Kidney (tissue), 22 donors: ENCODE measurements at places on chromosomes 6 and 20. TPM values are rescaled to one million over a fixed set of nuclear protein-coding genes. Genes with fewer than 3 reads are reported as not detected.

The AIF1 gene
- 44.1 TPM for total RNA-seq

The HRH3 gene
- not detected for total RNA-seq

The ADGRG6 gene
- total RNA-seq = 32.8 TPM

The RFX6 gene
- not detected for total RNA-seq

The BPIFB6 gene
- not detected for total RNA-seq

The C2 gene
- 38.7 TPM for total RNA-seq

- peak; percentile 59 for DNase-seq
Observed at GRCh38 chr6:42911171-42912021, 4.5 kb upstream of the PTCRA start.

DNA sequence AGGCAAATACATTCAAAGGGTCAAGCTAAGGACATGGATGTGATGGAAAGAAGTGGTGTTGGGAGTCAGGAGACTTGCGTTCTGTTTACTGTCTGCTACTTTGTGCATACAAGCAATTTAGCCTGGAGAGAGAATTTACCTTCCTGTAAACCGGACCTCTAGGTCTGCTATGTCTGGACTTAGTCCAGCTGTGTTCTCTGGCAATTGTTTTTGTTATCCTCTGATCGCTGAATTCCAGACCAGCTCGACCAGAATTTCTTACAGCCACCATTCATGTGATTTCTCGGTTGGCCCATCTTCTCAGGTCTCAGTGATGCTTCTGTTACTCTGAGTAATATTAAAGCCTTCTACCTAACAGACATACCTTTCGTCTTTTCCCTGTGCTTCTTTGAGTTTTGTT is 75.2 kb downstream of the LRRC1 start:
- DNase-seq = no peak

DNA sequence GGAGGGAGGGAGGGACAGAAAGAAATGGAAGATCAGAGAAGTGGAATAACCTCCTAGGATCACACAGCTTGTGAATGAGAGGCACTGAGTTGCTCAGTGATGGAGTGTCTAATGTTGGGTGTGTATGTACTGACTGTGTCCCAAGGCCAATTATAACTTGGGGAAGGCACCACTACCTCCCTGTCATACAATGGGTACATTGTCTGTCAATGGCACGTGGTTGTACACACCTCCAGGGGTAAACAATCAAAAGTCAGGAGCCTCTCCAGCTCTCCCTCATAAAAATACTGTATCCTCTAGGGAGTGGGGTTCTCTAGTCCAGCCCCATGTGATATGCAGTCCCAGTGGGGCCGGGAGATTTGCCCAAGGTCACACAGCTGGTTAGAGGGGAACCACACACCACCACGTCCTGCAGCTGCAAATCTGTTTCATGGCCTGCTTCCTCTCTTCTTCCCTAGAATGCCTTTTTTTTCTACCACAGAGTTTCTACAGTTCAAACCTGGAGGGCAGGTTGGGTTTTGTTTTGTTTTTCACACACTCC is 112.5 kb downstream of the SNX5 start:
- DNase-seq = no peak

- no peak for DNase-seq
Observed at GRCh38 chr20:5073660-5074231, 46.0 kb downstream of the PCNA start.

DNA sequence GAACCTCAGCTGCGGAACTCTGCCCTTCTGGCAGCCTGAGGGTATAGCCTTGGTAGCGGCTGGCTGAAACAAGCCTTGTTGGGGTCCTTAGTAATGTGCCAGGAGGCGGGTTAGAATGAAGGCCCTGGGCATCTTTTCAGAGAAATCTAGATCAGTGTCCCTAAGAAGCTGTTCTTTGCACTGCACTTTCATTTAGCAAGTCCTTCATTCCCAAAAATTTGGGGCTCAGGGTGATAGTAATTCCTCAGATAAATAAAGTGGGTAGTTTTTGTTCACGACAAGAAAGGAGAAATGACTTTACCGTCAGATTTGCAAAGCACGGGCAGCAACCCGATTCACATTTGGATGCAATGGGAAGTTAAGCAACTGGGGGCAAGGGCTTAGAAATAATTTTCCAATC is 3.2 kb downstream of the INSM1 start:
- DNase-seq = no peak
